ENCODE measurements at places on chromosomes 6 and 20.

DNA sequence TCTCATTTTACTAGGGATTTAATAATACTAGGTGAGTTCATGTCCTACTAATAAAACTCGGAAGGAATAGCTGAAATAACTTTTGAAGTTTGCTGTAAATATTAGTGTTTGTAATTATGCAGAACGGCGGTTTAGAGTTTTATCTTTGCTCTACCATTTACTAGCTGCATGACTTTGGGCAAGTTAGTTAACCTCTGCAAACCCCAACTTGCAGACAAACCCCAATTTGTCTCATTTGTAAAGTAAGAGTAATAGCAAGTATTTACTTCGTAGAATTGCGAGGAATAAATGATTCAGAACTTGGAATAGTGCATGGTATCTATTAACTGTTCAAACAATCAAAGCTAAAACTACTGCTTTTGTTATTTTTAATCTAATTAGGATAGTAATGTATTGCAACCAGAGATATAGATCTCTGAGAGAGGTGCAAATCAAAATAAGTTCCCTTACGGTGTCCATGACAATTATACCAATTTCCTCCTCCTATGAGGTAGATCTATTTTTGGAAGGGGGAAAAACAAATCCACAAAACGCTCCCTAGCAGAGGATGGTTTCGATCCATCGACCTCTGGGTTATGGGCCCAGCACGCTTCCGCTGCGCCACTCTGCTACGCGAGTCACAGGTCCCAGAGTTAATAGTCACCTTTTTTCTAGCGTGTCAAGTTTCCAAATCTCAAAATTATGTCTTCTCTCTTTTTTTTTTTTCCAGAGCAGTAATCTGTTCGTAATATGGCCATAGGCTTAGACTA, 35.1 kb upstream of the BTN3A2 start:
- DNase-seq: no peak

- no peak for DNase-seq
Measured at GRCh38 chr6:12578751-12579150, 137.8 kb upstream of the PHACTR1 start.

DNA sequence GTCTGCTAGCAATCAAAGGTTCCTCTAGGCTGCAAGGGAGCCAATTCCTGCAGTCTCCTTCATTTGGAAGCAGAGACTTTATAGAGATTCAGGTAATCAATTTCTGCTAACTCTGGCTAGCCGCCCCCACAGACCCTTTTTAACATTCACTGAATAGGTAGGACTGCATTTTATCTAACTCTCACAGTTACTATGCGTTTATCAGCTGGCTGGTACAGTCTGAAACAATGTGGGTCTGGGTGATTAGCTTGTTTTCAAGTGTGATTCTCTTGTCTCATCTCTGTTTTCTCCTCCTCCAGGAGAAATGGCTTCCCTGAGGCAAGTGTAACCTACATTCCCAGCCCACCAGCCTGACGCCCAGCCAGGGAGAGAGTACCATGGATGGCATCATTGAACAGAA, 73.3 kb downstream of the SYNDIG1 start:
- DNase-seq: no peak

DNA sequence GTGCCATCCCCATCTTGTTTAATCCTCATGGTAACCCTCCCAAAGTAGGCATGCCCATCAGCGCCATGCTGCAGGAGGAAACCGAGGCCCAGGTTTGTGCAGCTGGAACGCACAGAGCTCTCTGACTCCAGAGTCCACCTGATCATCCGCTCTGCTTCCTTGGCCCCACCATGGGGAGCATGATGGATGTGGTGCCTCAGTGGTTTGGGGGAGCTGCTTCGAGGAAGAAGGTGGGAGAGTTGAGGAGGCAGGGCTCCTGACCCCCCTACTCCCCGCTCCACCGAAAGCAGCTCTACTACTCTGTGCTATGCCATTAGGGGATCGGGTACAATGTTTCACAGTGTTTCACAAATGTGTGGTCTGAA, 52.2 kb downstream of the TGM2 start:
- no peak for DNase-seq

All from activated effector memory CD4-positive, alpha-beta T cell treated with Interleukin-2 at 50 U/mL for 16 hours (primary cell).